ENCODE measurements at places on chromosomes 2 and 18. TPM values are rescaled to one million over a fixed set of nuclear protein-coding genes. Genes with fewer than 3 reads are reported as not detected.

The DSG2 gene
- 0.10 TPM for total RNA-seq

The RAB6C gene
- not detected for total RNA-seq

DNA sequence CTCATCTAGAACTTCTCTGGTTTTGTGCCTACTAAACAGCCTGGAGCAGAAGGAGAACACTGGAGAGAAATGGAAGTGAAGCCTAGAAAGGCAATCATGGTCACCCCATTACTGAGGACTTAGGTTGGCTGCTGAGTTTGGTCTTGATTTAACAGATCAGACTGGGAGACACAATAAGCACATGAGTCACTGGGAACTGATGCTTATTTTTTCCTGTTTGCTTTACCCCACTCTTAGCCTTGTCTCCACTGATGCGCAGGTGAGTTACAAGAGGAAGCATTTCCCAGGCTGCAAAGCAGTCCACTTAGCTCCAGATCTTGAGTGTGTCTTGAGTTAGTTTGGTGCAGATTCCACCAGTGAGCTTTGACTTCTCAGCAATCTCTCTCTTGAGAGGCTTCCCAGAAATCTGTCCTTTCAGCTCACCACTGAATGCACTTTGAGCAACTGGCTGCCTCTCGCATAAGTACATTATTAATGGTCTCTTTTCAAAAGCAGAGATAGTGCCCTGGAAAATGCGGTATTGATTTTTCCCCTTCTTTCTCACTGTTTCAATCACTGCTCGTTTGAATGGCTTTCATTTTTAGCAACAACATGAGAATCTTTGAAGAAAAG lies 390.2 kb upstream of the SETBP1 start:
- no peak for DNase-seq

DNA sequence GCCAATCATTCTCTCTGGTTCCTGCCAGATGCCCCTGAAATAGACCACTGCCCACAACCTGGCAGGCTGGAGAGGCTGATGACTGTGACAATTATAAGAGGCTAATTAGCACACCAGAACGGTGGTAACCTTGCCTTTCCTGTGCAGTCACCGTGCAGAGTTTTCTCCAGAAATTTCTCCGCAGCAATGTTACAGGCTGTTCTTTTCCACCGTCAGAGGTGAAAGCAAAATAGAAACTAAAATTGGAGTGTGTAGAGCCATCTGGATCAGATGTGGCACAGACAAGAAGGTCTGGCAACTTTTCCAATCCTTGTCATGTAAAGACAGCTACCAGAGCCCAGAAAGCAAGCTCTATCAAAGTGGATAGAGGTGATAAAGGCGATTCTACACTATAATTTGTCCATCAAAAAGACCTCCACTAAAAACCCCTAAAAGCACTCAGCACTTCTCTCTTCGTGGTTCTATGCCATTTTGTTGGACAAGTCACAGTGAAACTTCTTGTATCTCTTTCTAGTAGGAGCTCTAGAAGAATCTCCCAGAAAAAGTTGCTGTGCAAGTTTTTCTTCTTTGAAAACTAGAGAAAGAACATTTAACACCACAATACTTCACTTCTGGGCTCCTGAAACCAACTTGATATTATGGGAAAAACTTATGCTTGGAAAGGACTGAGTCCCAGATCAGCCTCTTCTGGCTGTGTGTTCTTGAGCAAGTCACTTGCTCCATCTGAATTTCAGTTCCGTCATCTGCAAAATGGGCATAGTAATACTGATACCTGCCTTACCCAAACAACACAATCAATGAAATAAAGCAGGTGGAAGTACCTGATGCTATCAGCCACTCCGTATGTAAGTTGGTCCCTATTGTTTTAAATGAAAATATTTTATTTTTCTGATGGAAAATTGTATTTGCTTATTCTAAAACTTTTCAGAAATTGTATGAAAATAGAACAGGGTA lies 295.6 kb upstream of the DLGAP1 start:
- DNase-seq = no peak

DNA sequence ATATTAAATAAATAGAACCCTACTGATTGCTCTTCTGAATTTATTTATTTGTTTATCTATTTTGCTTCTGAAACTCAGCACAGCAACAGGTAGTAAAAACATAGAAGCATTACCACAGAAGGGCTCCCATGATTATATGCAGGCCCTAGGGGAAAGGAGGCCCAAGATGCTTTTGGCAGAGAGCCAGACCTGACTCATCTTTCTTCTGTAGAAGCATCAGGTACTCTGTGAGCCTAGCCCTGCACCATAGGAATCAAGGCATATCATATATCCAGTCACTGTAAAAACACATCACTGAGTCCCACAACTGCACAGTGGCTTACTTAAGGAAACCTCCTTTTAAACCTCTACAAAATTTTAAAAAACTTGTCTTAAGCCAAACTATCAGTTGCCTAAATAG lies 1.8 kb downstream of the SCN9A start:
- DNase-seq = no peak

- no peak for DNase-seq
These were observed 33.2 kb upstream of the SLC40A1 start for GRCh38 chr2:189613650-189614420.
